ENCODE measurements at places on chromosomes 12 and 14. TPM values are rescaled to one million over a fixed set of nuclear protein-coding genes. Genes with fewer than 3 reads are reported as not detected.

Gene FAM186B
- total RNA-seq = not detected

Gene C1QL4
- total RNA-seq = not detected

Gene SRRM4
- not detected for total RNA-seq

Gene AP4S1
- total RNA-seq = 4.2 TPM

Gene CLEC1B
- not detected for total RNA-seq

Gene IL22
- 4.7 TPM for total RNA-seq

Gene ZNF10
- total RNA-seq = 4.8 TPM

- DNase-seq = no peak
- H3K27ac ChIP-seq = no peak within 1 kb of the TSS
- no peaks in the 10 kb centered on the region for H3K4me1 ChIP-seq
- H3K4me3 ChIP-seq = no peak within 1 kb of the TSS
- no peaks in the 10 kb centered on the region for H3K27me3 ChIP-seq
- H3K36me3 ChIP-seq = no peaks in the 10 kb centered on the region
These were observed 22.1 kb downstream of the SERPINA1 start for GRCh38 chr14:94366146-94366915.

DNA sequence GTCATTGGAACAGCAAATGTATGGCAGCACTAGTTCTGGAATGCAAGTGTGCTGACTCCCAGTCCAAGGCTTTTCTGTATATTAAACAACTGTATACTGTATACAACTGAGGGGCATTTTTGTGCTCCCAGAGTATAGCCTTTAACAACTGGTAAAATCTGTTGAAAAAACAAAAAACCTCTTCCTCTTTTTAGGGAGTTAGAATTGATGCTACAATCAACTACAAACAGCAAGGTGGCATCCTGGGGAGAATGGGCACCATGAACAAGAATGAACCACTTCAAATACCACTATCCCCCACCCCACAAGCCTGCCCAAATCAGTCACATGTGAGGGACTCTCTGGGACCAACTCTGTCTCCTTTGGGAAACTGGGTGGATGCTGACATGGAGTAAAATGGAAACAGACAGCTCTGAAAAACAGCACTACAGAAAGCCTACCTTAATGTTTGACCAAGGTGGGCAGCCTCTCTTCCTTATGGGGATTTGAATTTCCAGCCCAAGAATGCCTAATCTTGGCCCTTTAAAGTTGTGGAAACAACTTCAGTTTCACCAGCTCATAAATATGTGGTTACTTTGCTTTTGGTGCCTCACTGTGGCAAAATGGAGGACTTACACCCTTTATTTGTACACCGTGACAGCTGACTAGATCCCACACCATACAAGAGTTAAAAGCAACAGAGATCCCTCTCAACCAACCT is 7.5 kb downstream of the VTI1B start:
- peak overlapping the region; percentile 16 for H3K27ac ChIP-seq
- H3K4me1 ChIP-seq = peaks cover 36% of the 10 kb centered on the region
- no peak for DNase-seq
- peaks cover 15% of the 10 kb centered on the region for H3K36me3 ChIP-seq
- H3K27me3 ChIP-seq = no peaks in the 10 kb centered on the region

DNA sequence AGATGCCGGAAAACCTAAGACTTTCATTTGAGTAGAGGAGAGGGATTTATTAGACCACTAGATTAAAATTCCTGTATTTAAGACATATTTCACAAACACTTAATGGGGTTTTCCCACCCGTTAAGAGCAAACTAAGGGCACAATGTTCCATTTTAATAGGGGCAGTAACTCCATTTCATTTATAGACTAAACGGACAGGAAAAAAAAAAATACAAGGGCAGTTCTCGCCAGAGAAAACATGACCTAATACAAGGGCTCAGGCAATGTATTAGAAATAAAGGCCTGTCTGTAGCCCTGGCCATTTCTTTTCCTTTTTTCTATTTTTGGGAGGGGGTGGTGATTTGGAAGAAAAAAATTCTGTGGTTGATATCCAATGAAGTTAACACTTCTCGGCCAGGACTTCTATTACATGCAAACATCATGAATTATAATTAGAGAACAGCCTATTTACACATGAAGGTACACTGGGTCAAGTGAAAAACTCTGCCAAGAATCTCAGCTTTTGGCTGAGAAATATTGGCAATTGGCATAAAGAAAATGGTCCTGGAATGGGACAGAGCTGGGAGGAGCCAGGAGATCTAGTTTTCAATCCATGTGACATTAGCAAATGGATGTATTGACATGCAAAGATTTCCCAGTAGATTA is 641.1 kb upstream of the TBX3 start:
- H3K36me3 ChIP-seq = no peaks in the 10 kb centered on the region
- DNase-seq = no peak
- no peak overlapping the region for H3K4me3 ChIP-seq
- no peaks in the 10 kb centered on the region for H3K4me1 ChIP-seq

DNA sequence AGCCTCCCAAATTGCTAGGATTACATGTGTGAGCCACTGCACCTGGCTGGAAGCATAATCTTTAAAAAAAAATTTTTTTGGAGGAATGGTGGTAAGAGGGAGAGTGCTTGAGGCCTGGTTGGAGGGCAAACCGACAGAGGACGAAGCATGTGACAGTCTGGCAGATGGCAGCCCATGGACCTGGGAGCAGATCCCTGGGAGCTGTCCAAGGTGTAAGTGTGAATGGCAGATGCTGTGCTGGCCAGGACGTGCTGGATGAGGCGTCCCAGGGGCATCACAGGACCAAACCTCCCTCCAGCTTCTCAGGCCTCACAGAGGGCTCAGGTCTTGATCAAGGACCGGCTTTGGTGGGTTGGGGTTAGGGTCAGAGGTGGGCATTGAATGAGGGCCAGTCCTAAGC is 128.4 kb upstream of the NCOR2 start:
- H3K36me3 ChIP-seq = no peaks in the 10 kb centered on the region
- H3K4me1 ChIP-seq = peaks cover 11% of the 10 kb centered on the region
- no peak overlapping the region for H3K4me3 ChIP-seq
- peaks cover 26% of the 10 kb centered on the region for H3K27me3 ChIP-seq

DNA sequence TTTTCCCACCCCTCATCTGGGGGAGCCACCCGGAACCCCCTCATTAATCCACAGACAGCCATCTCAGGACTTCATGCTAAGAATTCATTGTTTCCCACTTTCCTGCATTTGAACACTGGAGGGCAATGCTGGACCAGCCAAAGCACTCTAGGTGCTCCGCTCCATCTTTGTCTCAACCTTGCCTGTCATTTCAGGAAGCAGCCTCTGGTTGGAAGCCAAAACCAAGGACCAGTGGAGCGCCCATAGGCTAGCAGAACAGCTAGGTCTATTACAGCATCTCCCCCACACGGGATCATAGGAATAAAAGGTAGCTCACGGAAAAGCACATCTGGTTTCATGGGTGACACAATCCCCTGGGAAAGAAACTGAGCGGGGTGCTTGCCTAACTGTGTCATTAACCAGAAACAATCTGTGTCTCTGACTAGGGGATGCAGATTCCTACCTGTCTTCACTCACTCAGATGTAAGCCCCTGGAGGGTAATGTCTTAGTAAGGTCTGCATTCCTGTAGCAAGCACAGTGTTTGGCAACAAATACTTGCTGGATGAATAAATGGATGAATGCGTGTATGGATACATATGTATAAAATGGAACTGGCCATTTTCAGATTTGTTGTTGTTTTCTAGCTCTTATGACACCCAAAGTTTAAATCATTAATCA is 197.0 kb downstream of the DAD1 start:
- no peaks in the 10 kb centered on the region for H3K27me3 ChIP-seq
- no peak overlapping the region for H3K4me3 ChIP-seq
- H3K4me1 ChIP-seq = no peaks in the 10 kb centered on the region
- H3K36me3 ChIP-seq = no peaks in the 10 kb centered on the region
- no peak overlapping the region for H3K27ac ChIP-seq
- no peak for DNase-seq

DNA sequence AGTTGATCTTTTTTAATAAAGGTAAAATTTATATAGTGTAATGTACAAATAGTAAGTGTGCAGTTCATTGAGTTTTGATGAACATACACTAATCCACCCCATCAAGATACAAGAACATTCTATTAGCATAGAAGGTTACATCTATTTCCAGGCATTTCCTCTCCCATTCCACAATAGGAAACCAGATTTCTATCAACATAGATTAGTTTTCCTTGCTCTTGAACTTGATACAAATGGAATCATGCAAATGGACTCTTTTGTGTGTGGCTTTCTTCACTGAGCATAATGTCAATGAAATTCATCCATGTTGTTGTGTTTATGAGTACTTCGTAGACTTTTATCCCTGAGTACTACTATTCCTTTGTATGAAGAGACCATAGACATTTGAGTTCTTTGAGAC is 10.8 kb downstream of the STYX start:
- peaks cover 41% of the 10 kb centered on the region for H3K36me3 ChIP-seq
- peaks cover 58% of the 10 kb centered on the region for H3K4me1 ChIP-seq
- no peak for DNase-seq
- no peak overlapping the region for H3K4me3 ChIP-seq
- peak overlapping the region; percentile 35 for H3K27ac ChIP-seq

DNA sequence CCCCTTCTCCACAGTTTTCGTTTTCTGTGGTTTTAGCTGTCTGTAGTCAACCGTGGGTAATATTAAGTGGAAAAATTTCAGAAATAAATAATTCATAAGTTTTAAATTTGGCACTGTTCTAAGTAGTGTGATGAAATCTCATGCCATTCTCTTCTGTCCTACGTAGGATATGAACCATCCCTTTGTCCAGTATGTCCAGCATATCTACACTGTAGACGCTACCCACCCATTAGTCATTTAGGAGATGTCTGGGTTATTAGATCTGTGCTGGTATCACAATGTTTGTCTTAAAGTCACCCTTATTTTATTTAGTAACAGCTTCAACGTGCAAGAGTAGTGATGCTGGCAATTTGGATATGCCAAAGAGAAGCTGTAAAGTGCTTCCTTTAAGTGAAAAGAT is 44.7 kb downstream of the ATF7IP start:
- H3K4me3 ChIP-seq = no peak overlapping the region
- peaks cover 62% of the 10 kb centered on the region for H3K4me1 ChIP-seq
- H3K27me3 ChIP-seq = no peaks in the 10 kb centered on the region
- H3K36me3 ChIP-seq = peaks cover 34% of the 10 kb centered on the region
- no peak for DNase-seq
- H3K27ac ChIP-seq = no peak overlapping the region

GRCh38 chr14:32601906-32602305 is 272.8 kb downstream of the AKAP6 start:
- H3K27ac ChIP-seq = no peak overlapping the region
- DNase-seq = no peak
- H3K4me3 ChIP-seq = no peak overlapping the region
- H3K36me3 ChIP-seq = no peaks in the 10 kb centered on the region
- H3K27me3 ChIP-seq = no peaks in the 10 kb centered on the region
- H3K4me1 ChIP-seq = no peaks in the 10 kb centered on the region

GRCh38 chr12:47509398-47509851 is 196.4 kb downstream of the RPAP3 start:
- no peak overlapping the region for H3K27ac ChIP-seq
- H3K4me1 ChIP-seq = peaks cover 7% of the 10 kb centered on the region
- H3K27me3 ChIP-seq = no peaks in the 10 kb centered on the region
- DNase-seq = no peak
- H3K4me3 ChIP-seq = no peak overlapping the region
- H3K36me3 ChIP-seq = no peaks in the 10 kb centered on the region

DNA sequence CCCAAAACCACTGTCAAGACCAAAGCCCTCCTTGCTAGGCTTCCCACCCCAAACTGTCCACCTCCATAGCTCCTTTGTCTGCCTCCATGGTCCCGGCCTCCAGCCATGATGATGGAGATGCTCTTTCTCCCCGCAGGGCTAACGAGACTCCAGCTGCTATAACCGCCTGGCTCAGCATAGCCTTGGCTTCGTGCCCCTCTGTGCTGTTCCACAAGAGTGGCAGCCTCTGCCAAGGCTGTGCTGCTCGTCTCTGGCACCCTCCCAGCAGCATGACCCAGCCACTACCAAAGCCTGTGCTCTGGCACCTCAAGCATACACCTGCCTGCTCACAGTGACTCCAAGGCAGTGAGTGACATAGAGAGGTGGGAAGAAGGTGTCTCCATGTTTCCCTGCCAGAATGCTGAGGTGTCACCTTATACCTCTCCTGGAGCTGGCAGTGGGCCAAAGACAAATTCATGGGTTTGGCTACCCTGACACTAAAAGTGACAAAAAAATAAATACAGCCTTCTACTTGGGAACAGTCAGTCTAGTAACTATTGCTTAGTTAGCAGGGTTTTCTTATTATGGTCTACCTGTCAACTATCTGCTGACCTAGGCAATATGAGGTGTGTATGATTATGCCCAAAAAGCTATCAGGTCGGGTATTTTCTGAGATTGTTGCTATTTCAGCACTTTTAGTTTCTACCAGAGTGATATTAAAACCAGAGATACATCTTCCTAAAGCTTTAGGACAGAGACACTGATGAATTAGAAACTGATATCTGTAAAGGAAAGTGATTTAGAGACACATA is 16.1 kb upstream of the KRT73 start:
- no peak overlapping the region for H3K27ac ChIP-seq
- no peak overlapping the region for H3K4me3 ChIP-seq
- peak; percentile 11 for DNase-seq
- peaks cover 30% of the 10 kb centered on the region for H3K27me3 ChIP-seq
- H3K36me3 ChIP-seq = no peaks in the 10 kb centered on the region

DNA sequence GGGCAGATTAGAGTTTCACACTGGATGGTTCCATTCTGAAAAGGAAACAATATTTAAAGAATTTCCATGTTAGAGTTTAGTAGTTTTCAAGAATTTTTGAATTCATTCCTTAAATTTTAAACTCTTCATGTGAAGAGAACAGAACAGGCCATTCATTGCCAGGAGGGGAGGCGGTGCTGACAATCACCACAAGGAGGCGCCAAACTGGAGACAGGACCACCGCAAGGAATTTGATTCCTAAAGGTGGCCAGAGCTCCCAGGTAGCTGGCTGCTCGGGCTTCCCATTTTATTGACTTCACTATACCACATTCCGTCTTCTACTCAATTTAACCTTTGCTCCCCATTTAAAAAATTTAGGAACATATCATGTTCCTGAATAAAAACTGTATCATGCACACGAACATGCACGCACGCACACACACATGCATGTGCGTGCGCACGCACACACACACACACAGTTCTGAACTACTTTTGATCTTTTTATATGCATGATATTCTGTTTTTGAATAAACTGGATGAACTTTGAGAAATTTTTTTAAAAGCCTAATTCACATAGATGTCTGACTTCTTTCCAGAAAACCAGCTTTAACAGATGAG is 101.2 kb downstream of the NELL2 start:
- H3K36me3 ChIP-seq = no peaks in the 10 kb centered on the region
- no peaks in the 10 kb centered on the region for H3K4me1 ChIP-seq
- no peak overlapping the region for H3K27ac ChIP-seq

DNA sequence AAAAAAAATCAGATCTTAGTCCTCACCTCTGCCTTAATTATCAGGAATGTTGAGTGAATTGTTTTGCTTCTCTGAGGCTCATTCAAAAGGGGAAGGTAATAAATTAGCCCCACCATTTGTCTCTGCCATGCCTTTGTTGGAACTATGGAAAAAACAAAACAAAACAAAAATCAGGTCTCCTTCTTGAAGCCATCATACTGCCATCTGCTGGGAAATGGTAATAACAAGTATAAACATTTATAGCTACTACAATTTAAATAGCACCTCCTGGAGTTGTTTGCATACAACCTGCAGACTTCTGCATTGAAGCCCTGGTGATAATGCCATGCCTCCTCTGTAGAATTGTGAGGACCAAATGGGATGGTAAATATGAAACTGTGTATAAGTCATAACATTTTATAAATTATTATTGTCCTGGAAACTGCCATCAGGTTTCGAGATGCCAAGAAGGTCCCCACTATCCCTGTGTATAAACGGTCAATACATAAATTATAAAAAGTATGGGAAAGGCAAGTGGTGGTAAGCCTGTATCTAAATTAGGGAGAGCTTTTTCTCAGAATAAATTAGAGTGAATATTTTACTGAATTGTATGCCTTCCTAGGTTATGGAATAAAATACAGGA is 87.2 kb upstream of the FGD4 start:
- peaks cover 5% of the 10 kb centered on the region for H3K4me1 ChIP-seq
- H3K4me3 ChIP-seq = no peak overlapping the region
- H3K27ac ChIP-seq = no peak overlapping the region
- no peaks in the 10 kb centered on the region for H3K36me3 ChIP-seq

Measured in activated CD4-positive, alpha-beta memory T cell treated with anti-CD3 and anti-CD28 coated beads, Interleukin-2, amount 10 ng/mL, durations not matched to agents 7 days and 5 days (primary cell).